ENCODE measurements at places on chromosomes 2 and 18.

DNA sequence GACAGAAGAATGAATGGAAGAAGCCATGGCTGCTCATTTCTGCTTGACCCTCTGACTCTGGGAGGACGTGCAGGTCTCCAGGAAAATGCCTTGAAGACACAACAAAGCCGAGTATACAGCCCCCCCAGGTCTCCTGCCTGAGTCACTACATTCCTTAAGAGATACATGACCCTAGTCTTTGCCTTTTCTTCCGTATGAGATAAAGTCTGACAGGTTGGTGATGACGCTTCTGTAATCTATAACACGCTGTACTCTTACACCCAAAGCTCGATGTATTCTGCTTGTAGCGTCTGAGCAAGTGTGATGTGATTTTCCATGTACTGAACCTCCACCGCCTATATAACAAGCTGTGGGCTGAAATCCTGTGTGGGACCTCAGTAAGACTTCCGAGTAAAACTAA, 77.3 kb downstream of the KCTD1 start:
- no peak for DNase-seq

DNA sequence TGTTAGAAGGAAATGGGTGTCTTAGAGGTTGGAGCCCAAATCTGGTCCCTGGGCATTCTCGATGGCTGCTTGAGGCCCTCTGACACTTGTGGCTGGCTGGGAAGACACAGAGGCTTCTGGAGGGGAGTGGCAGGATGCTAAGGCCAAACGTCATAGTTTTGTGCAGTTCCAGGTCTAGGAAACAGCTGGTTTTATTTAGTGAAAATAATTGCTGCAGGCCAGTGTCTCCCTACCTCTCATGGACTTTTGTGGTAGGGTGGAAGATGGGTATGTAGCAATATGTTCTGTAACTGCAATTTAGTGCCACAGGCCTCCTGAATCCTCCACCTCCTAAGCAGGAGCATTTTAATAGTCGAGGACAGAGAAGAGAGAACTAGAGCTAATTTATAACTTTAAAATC, 32.2 kb upstream of the SPRED2 start:
- DNase-seq = no peak

DNA sequence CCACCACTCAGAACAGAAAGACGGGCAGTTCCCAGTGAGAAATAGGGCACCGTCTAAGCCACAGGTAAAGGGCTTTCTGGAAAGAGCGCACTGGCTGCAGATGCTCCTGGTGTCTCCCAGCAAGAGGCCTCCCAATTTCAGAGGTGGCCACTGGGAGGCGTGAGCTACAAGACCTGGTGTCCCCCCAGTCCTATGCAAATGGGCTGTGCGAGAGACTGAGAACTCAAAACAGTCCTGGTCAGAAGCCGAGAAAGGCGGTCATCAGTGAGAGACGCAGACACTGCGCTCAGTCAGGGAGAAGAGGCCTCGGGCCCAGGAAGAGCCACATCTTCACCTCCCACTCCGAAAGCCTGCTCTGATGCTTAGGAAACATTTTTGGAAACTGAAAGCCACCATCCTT, 179.5 kb downstream of the EIPR1 start:
- no peak for DNase-seq

DNA sequence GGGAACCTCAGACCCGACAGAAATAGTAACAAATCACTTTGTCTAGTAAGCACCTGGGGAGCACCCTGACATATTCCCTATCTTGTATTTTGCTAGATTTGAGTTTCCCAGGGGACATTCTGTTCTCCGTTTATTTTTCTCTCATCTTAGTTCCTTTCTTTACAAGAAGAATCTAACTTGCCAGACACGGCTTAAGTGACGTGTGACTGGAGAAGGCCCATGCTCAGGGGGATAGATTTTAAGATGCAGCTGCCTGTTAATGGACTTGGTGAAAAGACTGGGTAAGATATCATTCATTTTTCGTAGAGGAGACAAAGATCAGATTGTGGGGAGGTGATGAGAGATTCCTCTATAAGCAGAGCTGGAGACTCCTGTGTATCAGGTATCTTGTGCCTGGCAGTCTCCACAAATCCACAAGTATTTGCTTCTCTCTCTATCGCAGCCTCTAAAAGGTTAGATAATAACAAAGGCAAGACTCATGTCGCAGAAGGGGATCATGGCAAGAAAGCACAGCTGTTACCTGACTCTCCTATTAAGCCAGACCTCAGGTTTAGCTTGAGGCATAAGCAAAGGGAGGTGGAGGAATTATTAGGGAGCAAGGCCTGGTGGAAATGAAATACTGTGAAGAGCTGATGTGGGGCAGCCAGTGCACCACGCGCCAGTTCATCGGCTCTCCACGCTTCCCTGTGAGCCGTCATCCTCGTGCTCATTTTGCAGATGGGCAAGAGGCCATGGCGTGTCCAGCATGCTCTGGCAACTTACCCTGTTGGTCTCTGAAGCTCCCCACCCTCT, 347.2 kb upstream of the TNP1 start:
- DNase-seq = no peak

DNA sequence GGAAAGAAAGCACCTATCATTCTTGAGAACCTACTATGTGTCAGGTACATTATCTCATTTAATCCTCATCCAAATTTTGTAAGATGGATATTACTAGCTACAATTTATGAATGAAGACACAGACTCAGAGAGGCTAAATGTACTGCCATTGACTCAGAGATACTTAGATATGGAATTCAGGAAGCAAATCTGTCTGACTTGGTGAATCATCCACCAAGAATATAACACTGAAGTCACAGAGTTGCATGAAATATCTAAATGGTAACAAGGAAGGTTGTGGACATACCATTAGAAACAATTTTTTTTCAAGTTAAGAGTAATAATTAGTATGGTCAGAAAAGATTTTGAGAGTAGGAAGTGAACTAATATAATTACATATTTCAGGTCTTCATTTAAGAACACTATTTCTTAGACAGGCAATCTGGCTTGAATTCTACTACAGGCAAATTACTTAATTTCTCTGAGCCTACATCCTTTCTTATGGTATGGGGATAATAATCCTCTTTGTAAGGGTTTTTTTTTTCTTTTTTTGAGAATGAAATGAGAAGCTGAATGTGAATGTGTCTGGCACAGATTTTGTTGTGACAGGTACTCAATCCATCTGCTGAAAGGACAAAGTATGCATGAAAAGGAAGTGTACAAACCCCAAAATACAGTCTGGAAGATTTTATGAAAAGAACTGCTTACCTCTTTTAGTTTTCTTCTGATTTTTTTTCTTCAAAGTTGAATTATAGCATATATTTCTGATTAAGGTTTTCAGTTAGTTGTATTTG, 14.8 kb upstream of the C2orf66 start:
- DNase-seq = no peak

GRCh38 chr18:80200932-80201672, 46.2 kb downstream of the PARD6G start:
- DNase-seq = no peak

- DNase-seq = no peak
Measured at GRCh38 chr2:207257251-207258250, 91.8 kb upstream of the KLF7 start.

DNA sequence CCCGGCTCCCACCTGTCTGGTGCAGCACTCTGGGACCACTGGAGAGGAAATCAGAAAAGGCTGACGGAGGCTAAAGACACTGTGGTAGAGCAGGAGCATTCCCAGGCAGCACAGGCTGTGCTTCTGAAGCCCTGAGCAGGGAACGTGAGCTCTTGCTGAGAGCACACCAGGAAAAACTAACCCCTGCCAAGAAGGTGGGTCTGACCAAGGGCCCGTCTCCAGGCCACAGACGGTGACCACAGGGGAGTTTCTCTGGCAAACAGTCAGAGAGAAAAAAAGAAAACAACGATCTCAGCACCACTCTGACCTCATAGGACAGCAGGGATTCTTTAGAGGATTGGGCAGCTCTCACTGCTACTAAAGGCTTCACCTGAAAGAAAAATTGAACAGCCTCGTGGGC, 201.4 kb downstream of the AFF3 start:
- DNase-seq = no peak

DNA sequence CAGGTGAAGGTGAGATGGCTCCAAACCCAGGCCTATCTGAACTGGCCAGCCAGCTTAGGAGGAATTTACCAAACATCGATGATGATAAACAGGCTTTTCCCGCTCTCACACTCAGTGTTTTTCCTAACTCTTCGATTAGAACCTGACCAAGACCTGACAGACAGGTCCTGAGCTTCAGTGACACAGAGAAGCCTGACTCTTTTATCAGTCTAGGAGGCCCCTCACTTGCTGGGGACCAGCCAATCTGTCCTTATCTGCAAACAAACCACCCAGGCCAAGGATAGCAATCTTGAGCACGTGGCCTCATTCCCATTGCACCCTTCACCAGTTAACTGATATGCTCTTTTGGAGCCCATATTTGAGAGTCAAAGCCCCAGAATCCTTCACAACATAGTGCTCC, 1.9 kb upstream of the ITSN2 start:
- DNase-seq = no peak

GRCh38 chr2:23616630-23617029, 231.7 kb downstream of the KLHL29 start:
- DNase-seq = no peak

GRCh38 chr2:27086724-27087593, at the start of gene KHK:
Gene KHK (plus strand): TSS chr2:27086772. CDS start chr2:27087260, 488 bp downstream.
- DNase-seq = no peak

DNA sequence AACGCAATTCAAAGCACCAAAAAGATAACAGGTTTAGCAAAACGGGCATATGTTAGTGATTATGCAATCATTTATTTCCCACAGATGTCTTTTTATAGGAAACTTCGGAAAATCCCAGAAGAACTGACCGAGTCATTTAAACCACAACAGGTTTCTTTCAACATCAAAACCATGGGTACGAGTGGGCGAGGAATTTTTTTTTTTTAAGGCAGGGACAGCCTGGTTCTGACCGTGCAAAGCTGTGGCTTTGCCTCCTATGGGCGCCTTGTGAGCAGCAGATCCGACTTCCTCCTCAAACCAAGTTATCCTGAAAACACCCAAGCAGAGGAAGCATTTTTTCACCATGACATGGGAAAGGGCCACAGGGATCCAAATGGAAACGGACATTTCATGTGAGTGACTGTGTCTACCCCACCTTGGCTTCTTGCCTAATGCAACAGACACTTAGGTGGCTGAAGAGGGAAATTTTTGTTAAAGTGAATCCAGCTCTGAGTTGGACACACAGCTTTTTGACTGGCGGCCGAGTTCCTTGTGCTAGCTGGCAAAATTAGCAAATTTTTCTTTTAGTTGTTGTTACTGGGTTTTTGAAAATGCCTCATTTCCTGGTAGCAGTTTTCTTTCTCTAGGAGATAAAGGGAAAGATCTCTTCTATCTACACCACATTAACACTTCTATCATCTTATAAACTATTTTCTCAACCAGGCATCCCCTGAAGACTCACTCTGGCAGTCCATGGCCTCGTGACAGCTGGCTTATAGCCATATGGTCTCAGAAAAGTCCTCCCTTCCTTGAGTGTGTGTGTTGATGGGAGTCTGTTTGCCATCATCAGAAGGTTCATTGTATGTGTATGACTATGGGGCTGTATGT, 487.4 kb upstream of the ZEB2 start:
- DNase-seq = no peak

DNA sequence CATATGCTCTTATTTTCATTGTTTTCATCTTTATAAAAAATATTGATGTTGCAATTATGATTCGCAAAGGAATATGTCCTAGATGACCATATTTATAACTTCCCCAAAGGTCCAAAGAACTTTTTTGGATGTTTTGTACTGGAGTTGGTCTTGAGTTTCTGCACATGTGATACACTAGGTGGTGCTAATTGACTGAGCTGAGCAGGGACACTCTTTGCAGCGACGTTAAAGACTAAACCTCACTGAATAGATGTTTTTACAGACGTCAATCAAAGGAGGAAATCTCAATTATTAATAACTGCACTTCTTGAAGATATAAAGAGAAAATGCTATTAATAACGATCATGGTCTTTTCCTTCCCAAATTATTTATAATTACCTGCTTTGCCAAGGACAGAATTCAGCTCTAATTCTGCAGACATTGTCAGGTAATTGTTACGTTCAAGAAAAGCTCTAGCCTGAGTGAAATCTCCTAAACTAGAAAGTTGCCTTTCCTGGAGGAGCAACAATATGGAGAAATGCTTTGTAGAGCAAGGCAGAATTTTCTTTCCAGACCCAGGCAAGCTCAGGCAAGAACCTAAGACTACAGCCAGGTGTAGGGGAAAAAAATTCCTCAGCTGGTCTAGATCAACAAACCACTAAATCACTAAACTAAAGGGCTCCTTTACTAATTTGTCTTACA, 119.3 kb upstream of the RBBP8 start:
- no peak for DNase-seq

DNA sequence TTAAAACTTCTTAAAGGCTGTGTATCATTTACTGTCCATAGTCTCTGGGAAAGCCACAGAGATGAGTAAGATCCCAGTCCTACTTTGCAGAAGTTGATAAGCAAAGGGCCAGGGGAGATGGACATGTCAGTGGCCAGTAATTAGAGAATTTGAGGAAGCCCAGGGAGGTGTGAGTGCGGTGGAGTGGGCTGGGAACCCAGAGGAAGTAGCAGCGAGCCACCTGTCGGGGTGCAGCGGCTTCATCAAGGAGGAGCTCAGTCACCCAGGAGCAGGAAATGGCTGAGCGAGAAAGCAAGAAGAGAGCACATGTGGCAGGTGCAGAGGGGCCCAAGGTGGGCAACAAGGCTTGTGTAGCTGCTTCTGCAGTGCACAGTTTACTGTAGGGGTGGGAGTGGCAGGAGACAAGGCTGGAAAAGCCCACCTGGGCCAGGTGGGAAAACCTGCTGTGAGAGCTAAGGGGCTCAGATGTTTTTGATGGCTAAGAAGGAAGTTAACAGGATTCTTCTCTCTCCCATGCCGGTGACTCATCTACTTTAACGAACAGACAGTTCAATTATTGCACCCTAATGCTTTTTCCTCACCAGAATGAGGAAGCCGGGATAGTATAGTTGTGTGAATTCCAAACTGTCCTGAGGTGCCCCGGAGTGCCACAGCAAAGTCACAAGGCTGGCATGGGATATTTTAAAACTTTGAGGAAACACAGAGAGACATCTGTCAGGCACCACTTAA, 34.8 kb upstream of the MGAT5 start:
- no peak for DNase-seq

GRCh38 chr2:184756885-184757284, 158.6 kb downstream of the ZNF804A start:
- DNase-seq = no peak

GRCh38 chr2:16014041-16014787, 73.9 kb downstream of the MYCN start:
- DNase-seq = no peak

DNA sequence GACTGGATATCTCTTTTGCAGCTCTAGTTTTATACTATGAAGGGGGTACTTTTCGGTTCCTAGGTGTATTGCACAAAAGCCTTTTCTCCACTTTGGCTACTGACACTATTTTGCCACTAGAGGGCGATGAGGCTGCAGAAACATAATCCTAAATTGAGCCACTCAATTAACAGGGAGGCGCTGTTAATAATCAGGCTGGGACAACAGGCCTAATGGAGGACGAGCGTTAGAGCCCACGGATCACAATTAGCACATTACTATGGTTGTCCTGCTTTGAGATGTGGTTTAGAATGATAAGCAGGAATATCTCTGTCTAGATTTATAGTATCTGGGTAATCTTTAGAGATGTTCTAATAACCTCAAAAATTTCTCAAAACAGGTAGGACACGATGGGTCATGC, 62.2 kb upstream of the PMAIP1 start:
- peak; percentile 5 for DNase-seq
